ENCODE measurements at places on chromosomes 7 and 10. TPM values are rescaled to one million over a fixed set of nuclear protein-coding genes. Genes with fewer than 3 reads are reported as not detected.

DNA sequence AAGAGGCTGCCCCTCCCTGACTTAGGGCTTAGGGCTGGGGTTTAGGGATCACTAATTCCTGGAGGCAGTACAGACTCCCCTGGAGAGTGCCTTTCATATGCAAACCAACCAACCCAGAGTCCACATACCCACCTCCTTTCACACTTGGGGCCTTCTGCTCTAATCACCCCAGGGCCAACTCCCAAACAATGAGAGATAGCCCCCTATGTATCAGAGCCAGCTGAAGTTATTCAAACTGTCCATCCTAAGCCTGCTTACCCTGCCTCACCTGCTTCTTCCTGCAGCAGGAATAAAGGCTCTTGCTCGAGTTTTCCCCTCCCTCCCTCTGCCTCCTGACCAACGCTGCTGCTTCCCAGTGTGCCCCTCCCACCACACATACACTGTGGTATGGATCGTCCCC lies 51.8 kb upstream of the SLC35G1 start:
- no peak for DNase-seq
- H3K4me1 ChIP-seq: no peaks in the 10 kb centered on the region
- H3K36me3 ChIP-seq: no peaks in the 10 kb centered on the region
- H3K4me3 ChIP-seq: no peak overlapping the region
- no peaks in the 10 kb centered on the region for H3K27me3 ChIP-seq

DNA sequence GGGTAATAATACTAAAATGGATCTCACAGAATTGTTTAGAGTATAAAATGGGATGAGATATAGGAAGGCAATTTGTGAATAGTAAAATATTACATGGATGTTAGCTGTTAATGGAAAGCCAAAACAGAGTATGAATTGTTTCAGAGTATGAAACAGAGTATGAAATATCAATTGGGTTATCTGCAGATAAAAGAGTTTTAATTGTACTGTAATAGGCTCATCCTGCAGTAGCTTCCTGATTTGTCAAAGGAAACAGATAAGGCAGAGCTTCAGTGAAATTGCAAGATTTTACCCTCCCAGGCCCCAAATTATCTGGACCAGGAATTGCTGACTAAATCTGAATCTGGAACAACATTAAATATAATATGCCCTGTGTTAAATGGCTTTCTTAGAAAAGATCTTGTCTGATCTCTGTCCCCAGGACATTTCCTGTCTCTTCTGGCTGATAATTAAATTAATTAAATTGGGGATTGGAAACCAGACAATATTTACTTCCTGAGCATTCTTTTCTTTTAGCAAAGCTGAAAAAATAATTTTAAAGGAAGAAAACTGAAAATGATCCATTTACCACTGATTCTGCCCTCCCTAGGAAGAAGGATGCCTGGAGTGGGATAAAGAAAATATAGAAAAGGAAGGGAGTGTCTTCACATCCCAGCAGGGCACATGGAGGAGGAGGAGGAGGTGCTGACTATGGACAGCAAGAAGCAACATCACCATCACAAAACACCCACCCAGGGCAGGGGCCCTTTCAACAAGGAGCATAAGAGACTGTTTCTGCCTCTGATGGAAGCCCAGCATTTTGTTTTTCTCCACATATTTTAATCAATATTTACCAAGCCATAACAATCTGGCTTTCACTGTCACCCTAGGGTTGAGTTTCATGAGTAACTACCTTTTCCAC lies 18.5 kb downstream of the PTN start:
- no peak for DNase-seq
- H3K36me3 ChIP-seq: no peaks in the 10 kb centered on the region
- no peaks in the 10 kb centered on the region for H3K27me3 ChIP-seq
- no peaks in the 10 kb centered on the region for H3K4me1 ChIP-seq
- no peak overlapping the region for H3K4me3 ChIP-seq

DNA sequence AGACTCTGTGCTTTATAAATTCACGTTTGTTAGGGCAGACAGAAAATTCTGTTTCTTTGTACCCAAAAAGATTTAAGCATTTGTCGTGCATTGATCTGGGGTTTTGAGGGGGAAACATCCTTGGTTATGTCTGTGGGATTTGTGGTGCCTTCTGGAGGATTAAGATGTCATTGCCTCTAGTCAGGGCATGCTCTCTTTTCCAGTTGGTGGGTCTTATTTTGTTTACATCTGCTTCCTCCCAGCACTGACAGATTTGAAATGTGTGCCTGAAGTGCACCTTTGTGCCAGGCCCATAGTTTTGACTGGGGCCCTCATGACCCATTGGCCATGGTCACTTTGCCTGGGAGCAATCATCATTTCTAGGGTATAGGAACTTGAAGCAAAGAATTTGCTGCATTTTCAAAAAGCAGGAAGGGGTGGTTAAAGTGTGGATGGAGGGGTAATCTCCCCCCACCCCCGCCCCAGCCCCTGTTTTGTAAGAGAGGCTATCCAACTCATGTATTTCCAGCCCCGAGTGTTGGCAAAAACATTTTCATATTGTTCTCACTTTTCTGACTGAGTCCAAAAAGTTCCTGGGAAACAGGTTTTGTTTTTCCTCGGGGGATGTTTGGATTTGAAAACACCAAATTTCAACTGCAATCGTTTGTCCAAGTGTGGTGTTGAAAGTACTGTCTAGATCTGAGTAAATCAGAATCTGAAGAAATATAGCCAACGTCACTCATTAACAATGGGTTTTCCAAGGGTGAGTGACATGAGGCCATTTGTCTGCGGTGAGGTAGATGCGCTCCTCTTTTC lies 388.2 kb upstream of the GALNT17 start:
- H3K27ac ChIP-seq: no peak overlapping the region
- no peaks in the 10 kb centered on the region for H3K27me3 ChIP-seq
- no peak overlapping the region for H3K4me3 ChIP-seq
- no peaks in the 10 kb centered on the region for H3K36me3 ChIP-seq
- no peak for DNase-seq

GRCh38 chr7:127870231-127870907 lies 160.9 kb downstream of the LRRC4 start:
- no peak overlapping the region for H3K4me3 ChIP-seq
- H3K27me3 ChIP-seq: no peaks in the 10 kb centered on the region
- H3K36me3 ChIP-seq: no peaks in the 10 kb centered on the region
- no peaks in the 10 kb centered on the region for H3K4me1 ChIP-seq
- H3K27ac ChIP-seq: no peak overlapping the region

DNA sequence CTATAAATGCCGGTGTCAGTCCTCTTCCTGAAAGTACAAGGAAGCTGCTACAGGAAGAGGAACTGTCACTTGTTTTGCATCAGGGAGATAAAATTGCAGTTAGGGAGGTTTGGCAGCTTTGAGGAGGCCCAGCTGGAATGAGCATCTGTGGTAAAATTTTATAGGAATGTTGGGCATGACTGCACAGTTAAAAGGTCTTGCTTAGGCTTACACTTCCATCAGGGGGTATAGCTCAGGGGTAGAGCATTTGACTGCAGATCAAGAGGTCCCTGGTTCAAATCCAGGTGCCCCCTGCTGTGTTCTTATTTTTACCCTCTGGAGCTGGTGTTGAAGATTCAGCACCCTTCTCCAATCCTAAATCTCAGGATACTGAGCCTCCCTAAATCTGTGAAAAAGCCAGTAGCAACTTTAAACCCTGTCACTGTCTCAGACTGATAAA lies 65.9 kb downstream of the ZNF467 start:
- DNase-seq: no peak
- H3K4me1 ChIP-seq: no peaks in the 10 kb centered on the region
- no peak overlapping the region for H3K4me3 ChIP-seq
- no peak overlapping the region for H3K27ac ChIP-seq
- H3K27me3 ChIP-seq: no peaks in the 10 kb centered on the region

DNA sequence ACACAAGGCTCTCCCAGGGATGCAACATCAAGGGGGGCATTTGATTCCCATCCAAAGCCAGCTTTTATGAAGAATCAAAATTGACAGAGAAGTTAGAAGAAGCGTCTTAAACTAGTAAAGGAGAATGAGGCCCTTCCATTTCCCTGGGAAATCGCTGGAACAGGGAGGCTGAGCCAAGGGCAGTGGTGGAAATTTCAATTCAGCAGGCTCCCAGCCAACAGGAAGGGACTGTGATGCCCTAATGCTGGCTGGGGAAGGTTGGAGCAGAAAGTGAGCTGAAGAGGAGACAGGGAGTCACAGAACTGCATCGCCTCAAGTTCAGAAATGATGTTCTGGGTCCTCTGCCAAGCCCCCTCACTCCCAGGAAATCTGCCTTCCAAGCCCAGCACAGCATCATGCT lies 517.3 kb downstream of the GRID1 start:
- no peak for DNase-seq
- H3K4me3 ChIP-seq: no peak overlapping the region
- H3K36me3 ChIP-seq: no peaks in the 10 kb centered on the region
- no peaks in the 10 kb centered on the region for H3K27me3 ChIP-seq
- H3K27ac ChIP-seq: no peak overlapping the region

DNA sequence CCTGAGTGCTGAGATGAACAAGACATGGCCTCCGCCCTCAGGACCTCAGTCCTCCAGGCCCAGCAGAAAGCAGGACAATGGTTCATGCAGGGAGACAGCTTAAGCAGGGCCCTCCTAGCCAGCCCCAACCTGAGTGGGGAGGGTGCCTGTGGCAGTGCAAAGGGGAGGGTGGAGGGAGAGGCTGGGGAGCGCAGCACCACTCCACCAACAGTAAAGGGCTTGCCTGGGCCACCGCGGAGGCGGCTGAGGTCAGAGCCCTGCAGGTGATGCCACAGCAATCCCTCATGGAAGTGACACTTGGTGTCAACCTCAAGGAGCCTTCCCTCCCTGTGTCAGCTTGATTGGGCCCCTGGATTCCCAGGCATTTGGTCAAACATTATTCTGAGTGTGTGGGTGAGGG lies 89.0 kb upstream of the TCERG1L start:
- H3K4me1 ChIP-seq: no peaks in the 10 kb centered on the region
- H3K27me3 ChIP-seq: peaks cover 14% of the 10 kb centered on the region
- H3K27ac ChIP-seq: no peak overlapping the region
- no peak for DNase-seq
- no peaks in the 10 kb centered on the region for H3K36me3 ChIP-seq
- no peak overlapping the region for H3K4me3 ChIP-seq

DNA sequence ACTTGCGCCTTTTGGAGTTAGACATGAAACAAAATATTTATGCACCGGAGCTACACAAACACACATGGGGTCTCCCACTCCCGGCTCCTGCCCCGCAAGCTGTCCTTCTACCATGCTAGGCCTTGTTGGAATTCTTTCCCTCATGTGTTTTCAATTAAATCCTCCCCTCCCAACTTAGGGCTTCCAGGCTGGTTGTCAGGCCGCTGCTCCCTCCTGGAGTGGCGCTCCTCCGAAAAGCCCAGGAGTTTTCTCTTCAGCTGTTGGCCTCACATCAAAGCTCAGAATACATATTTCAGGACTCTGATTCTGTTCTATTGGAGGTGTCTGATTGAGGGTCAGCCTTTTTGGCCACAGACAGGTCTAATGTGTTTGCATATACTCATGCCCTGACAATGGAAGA lies 113.3 kb downstream of the FANK1 start:
- H3K36me3 ChIP-seq: no peaks in the 10 kb centered on the region
- no peak for DNase-seq
- peaks cover 14% of the 10 kb centered on the region for H3K4me1 ChIP-seq
- H3K4me3 ChIP-seq: no peak overlapping the region
- no peaks in the 10 kb centered on the region for H3K27me3 ChIP-seq

DNA sequence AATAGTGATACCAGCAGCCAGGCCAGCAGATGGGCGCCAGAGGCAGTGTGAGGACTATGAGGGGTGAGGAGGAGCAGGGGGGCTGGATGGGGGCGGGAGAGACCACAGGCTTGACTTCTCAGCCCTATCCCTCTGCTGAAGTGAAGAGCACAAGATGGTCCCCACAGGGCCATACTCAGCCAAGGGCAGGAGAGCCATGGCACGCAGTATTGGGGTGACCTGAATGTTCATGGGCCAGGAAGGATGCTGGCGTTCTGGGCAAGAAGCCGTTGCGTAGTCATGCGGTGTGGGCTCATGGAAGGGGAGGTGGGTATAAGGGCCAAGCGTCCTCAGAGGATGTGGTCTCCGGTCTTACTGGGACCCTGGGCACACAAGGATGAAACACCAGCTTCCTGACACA lies 146.3 kb downstream of the PRKAG2 start:
- no peaks in the 10 kb centered on the region for H3K36me3 ChIP-seq
- H3K27me3 ChIP-seq: no peaks in the 10 kb centered on the region
- no peak overlapping the region for H3K27ac ChIP-seq
- H3K4me3 ChIP-seq: no peak overlapping the region
- peaks cover 53% of the 10 kb centered on the region for H3K4me1 ChIP-seq
- no peak for DNase-seq

- no peak overlapping the region for H3K27ac ChIP-seq
- H3K27me3 ChIP-seq: no peaks in the 10 kb centered on the region
- H3K36me3 ChIP-seq: no peaks in the 10 kb centered on the region
- no peaks in the 10 kb centered on the region for H3K4me1 ChIP-seq
Measured at GRCh38 chr7:133912916-133913697, 214.0 kb upstream of the LRGUK start.

DNA sequence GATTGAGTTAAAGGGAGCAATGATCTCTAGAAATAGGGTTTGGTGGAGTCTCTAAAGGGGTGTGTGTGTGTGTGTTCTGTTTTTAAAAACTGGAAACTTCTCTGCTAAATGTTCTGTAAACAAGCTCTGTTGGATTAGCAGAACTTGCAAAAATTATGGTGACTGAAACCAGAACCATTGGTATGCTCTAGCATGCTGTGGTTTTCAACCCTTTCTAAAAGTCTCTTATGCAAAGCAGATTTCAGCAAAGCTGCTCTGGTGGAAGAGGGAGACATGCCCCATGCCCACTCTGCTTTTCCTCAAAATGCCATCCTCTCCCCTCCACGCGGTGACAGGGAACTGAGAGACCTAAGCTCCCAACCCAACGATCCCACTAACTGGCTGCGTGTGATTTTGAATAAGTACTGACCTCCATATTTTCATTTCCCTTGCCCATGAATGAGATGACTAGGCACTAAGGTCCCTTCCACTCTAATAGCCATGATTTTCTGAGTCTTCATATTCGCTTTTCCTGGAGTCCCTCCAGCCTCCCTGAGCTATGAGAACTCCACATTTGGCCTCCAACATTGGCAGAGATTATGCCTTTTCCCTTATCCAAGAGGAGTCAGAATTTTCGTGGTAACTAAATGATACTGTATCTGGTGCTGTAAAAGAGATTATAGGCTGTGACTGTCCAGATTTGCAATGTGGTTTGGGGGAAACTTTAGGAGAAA lies 117.3 kb upstream of the PALS2 start:
- H3K36me3 ChIP-seq: no peaks in the 10 kb centered on the region
- no peak for DNase-seq
- no peak overlapping the region for H3K27ac ChIP-seq
- H3K4me3 ChIP-seq: no peak overlapping the region
- no peaks in the 10 kb centered on the region for H3K4me1 ChIP-seq

GRCh38 chr7:13312307-13312706 lies 624.9 kb downstream of the ARL4A start:
- no peak for DNase-seq
- H3K4me3 ChIP-seq: no peak overlapping the region
- no peaks in the 10 kb centered on the region for H3K27me3 ChIP-seq
- H3K4me1 ChIP-seq: no peaks in the 10 kb centered on the region

Gene KLF14
- total RNA-seq: 0.39 TPM

Gene TMEM243
- total RNA-seq: 15.4 TPM

Data from Panc1 (cell line).